GM06990 (cell line): ENCODE measurements at places on chromosomes 7 and 10.

DNA sequence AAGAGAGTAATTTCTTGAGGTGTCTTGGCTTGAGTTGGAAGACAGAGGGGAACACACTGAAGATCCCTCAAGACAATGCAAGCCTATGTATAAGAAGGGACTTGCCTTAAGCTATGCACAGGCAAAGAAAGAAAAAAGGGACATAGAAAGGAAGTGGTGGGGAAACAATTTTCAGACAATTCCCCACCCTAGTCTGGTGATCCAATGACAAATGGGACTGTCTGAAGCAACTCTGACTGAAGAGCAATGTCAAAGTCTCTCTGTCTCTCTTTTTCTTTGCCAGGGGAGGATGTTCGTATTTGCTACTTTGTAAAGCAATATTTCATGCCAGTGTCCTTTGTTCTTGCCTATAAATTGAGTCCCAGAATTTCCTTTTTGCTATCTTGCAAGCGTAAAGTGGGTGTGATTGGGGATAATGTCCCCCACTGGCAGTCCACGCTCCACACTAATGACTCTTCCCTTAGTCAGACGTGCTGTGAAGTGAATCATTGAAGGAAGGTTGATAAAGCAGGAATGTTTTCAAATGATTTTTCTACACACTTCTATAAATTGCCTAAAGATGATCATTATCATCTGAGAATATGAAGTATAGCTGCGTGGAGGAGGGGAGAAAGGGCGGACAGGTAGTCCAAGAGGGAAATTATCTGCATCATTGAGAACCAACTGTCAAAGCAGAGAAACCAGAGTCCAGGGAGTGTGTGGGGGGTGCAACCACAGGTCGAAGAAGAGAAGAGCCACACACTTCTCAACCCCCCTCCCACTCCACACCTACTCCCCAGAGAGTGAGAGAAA is 243.8 kb upstream of the ETV1 start:
- DNase-seq: no peak

DNA sequence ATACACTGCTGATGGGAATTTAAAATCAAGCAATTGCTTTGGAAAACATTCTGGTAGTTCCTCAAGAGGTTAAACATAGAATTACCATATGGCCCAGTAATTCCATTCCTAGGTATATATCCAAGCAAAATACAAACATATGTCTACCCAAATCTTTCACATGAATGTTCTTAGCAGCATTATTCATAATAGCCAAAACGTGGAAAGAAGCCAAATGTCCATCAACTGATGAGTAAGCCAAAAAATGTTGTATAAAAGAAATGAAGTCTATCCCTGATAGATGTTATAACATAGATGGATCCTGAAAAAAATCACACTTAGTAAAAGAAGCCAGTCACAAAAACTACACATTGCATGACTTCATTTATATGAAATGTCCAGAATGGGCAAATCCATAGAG is 893.0 kb downstream of the SORCS3 start:
- no peak for DNase-seq

- DNase-seq: no peak
Observed at GRCh38 chr7:99278180-99278579, 5.5 kb downstream of the MYH16 start.

GRCh38 chr7:149707448-149707886 is 65.9 kb downstream of the ZNF467 start:
- no peak for DNase-seq

GRCh38 chr7:66173856-66174255 is 31.3 kb upstream of the TPST1 start:
- DNase-seq: no peak

- DNase-seq: no peak
Observed at GRCh38 chr7:45701701-45702510, 127.7 kb downstream of the ADCY1 start.

GRCh38 chr10:115092555-115093285 is 445 bp upstream of the ATRNL1 start:
- peak; percentile 56 for DNase-seq

- no peak for DNase-seq
Observed at GRCh38 chr7:155963771-155964195, 151.5 kb upstream of the SHH start.
